Left cardiac atrium (tissue), 4 donors: ENCODE measurements at places on chromosomes 13 and 19.

GRCh38 chr19:12694641-12695040, 1.8 kb downstream of the FBXW9 start:
- DNase-seq: no peak

GRCh38 chr13:35448465-35448864, 28.0 kb downstream of the MAB21L1 start:
- no peak for DNase-seq

DNA sequence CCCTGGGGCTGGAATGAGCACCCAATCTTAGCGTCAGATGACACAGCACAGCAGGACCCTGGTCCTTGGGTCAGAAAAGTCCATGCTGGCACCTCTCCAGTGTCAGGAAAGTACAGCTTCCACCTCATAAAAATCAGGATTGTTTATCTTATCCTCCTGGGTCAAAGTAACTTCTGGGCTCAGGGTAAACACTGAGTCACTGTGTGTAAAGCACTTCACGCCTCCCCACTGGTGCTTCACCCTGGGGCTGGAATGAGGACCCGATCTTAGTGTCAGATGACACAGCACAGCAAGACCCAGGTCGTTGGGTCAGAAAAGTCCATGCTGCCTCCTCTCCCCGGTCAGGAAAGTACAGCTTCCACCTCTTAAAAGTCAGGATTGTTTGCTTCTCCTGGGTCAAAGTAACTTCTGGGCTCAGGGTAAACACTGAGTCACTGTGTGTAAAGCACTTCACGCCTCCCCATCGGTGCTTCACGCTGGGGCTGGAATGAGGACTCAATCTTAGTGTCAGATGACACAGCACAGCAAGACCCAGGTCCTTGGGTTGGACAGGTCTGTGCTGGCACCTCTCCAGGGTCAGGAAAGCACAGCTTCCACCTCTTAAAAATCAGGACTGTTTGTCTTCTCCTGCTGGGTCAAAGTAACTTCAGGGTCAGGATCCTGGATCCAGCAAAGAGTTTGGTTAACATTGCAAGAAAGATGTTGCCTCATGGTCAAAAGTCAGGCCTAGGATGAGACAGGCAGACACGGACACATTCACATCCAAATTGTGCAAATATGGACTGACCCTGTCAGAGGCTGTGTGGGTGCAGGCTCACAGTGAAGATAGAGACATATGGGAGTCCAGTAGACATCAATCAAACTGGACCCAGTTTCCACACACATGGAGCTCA, 39.2 kb upstream of the CYP2A7 start:
- DNase-seq: no peak

GRCh38 chr13:99075268-99076191, 97.7 kb upstream of the DOCK9 start:
- no peak for DNase-seq
